ENCODE measurements at places on chromosomes 5 and 9.

DNA sequence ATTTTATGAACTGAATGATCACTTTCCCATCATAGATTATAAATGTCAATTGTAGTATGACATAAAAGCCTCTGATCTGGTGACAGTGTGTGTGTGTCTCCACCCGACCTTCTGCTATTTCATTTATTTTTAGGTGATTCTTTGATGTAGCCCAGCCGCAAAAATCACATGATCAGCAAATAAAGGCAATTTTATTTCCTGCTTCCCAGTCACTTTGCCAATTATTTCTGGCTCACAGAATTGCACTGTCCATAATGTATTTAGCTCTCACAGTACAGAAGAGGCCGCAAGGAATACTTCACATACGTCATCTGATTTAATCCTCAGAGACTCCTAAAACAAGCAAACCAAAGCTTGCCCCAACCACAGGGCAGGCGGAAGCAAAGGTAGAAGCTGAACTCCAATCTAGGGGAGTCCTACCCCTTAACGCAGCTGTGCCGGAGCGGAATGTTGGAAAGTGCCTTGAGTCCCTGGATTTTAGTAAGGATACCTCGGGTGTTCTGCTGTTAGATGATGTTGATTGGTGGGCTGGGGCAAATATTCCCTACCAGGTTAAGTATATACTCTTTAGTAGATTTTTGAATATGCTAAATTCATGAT lies 384.0 kb upstream of the IRX4 start:
- DNase-seq = no peak

- DNase-seq = no peak
Observed at GRCh38 chr5:164153469-164154172, 648.2 kb downstream of the MAT2B start.

DNA sequence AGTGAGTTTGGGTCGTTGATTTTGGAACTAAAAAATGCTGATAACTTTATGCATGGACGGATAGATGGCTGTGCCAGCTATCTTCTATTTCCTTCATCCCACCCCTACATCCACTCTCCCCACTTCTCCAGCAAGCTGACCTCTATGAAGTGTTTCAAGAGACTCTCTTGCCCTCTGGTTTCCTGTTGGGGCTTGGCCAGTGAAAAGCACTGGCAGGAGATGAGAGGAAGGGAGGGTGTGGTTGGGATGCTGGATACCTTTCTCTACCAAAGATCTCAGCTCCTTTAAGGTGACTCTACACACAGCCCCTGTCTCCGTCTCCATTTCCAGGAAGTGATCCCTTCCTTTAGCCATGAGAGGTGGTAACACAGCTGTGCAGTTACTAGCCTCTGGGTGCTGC lies 30.0 kb upstream of the JMY start:
- DNase-seq = no peak

DNA sequence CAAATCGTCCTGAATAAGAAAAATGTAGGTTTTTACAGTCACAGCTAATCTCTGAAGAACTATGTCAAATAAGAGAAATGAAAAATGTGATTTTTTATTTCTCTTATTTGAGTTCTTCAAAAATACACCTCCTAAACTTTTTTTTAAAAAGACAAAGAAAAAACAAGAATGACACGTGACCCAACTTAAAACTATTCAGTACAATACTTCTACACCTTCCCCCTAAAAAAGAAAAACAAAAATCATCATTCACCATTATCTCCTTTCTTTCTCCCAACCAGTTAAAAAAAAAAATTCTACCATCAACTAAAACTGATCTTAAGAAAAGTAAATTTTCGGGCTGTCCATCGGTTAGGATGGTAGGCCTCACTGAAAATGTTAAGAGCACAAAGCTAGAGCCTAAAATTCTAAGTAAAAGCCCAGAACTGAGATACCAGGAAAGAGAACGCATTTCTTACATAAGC lies 2.1 kb downstream of the RNF145 start:
- DNase-seq = no peak
